Fibroblast of skin of right biceps (primary cell): ENCODE measurements at places on chromosomes 12 and 14.
A peak's percentile ranks its signal among the peaks of the same experiment; 100 is the strongest.

DNA sequence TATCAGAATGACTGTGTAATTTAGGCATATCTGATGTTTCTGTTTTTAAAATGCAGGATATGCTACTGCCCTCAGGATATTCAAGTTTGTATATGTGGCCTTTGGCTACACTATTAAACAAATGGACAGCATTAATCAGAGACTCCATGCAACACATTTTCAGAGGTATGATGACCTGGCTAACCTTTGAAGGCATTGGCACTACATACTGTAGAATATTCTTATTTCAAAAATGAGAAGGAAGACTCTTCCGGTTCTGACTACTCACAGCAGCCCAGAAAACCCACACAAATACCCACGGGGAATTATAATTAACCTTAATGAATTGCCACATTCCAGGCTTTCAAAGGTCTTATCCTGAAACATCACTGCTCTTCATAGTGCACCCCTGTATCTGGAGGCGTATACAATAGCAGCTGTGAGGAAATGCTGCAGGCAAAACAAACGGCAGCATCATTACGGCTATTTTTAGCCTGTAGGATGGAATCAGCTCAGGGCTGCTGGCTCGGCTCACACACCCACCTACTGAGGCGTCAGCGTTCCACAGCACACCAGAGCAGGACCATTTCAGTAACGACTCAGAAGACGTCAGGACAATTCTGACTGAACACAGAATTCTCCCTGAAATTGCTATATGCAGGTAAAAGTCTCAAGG lies 648.5 kb downstream of the RPS29 start:
- peak; percentile 56 for DNase-seq

DNA sequence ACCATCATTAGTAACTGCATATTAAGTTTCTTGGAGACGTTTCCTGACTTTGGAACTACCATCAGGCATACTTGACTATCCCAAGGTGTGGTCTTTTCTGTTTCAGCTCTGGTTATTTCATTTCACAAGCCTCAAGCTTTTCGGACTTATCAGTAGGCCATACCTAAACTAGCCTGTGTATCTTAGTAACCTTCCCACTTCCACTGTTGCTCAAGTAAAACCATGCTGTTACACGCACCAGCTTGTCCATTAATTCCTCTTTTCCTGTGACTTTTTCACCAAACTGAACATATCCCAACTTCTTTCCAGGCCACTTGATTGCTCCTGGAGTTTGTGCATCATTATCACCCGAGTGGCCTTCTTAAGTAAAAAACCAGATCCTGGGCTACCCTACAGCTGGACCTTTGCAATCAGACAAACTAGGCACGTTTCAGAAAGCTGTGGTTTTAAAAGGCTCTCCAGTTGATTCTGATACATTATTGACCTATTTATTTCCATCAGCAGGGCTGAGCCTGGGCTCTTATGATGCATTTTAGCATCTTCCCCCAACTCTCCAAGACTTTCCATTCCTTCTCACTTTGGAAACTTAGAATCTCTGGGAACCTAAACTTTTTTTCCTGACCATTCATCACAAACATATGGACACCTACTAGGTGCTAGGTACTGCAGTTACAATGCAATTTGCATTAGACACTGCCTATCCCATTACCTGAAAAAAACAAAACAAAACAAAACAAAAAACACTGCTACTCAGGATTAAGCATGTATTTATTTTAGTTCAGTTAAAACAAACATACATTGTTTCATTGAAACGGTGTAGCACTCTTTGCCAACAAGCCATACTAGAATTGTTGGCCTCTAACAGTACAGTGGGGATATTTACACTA lies 14.9 kb downstream of the SLC38A2 start:
- DNase-seq = peak; percentile 86

GRCh38 chr14:57732463-57733285 lies 133.2 kb downstream of the SLC35F4 start:
- peak; percentile 73 for DNase-seq

DNA sequence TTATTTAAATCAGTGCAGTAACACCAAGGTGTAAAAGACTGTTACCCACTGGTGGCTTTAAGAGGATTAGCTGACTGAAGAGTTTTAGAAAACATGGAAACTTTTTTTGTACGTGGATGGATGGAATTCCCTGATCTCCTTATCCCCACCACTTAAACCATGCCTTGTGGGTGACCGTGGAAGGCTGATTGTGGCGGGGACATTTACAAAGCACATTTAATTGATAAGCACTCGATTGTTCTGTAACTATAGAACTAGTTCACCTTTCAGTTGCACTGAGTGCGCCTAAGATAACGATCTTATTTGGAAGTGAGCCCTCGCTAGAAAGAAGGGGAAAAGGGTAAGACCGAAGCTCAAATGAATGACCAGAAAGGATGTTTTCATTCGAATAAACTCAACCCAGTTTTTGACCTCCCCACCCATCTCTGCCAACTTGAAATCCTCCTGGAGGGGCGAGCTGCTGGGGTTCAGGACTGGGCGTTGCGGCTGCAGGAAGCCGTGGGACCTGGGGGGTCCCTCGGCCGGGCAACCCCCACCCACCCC lies 688 bp upstream of the RASSF3 start:
- no peak for DNase-seq

GRCh38 chr12:132062481-132062880 lies 81.6 kb downstream of the DDX51 start:
- no peak for DNase-seq

GRCh38 chr14:53519137-53519536 lies 366.0 kb upstream of the DDHD1 start:
- DNase-seq = peak; percentile 65

DNA sequence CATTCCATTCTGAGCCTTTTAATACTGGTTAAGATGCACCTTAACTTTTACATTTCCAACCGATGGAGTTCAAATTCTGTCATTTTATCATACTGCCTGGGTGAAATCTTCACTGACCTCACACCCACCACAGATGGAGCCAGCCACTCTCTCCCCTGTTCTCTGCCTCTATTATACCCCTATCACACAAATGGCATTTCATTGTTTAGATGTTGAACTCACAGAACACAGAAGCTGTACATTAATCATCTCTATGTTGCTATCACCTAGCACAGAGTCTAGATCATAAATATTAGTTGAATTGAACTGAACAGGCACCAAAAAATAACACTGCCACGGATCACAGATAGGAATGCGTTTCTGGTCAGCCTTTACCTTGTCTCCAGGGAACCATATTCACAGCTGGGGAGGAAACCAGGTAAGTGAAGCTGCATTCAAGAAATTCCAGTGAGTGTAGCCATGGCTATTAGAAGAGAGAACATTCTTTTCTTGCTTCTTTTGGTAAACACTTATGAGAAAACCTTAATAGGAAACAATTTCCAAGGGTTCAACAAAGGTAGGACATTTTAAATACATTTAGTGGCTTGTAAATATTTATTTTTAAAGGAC lies 194.9 kb upstream of the RMST start:
- no peak for DNase-seq
